Left renal cortex interstitium (tissue), 4 donors: ENCODE measurements at places on chromosomes 6 and 20. TPM values are rescaled to one million over a fixed set of nuclear protein-coding genes. Genes with fewer than 3 reads are reported as not detected.

GRCh38 chr20:51216850-51217249, 193.9 kb upstream of the KCNG1 start:
- no peak for DNase-seq

GRCh38 chr6:124283486-124283885, 479.8 kb downstream of the NKAIN2 start:
- no peak for DNase-seq

- no peak for DNase-seq
Observed at GRCh38 chr6:134427721-134428120, 109.8 kb upstream of the SGK1 start.

- peak; percentile 20 for DNase-seq
Observed at GRCh38 chr20:35091816-35092523, 637 bp downstream of the TRPC4AP start.

- DNase-seq, result peak; percentile 36
Observed at GRCh38 chr6:47631269-47631772, 67.1 kb upstream of the ADGRF4 start.

DNA sequence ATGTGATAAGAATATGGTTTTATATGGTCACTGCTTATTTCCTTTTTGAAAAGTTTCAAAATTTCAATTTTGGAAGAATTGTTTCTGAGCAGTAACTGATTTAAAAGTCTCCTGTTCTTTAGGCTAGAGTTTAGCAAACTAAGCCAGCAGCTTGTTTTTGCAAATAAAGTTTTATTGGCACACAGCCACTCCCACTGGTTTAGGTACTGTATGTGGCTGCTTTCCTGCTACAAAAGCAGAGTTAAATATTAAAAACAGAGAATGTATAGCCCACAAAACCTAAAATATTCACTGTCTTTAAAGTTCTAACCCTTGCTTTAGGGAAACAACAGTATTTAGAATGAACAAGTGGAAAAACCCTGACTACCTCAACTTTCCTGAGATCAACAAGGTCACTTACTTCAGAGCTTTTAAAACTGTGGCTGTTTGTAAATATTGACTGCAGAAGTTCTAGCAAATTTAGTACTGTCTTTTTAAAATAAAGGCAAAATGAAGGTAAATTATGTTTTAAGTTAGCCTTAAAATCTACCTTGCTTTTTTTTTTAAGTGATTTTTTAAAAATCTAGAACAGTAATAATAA, 104.1 kb downstream of the B3GAT2 start:
- no peak for DNase-seq

GRCh38 chr6:12751694-12752325, 35.2 kb downstream of the PHACTR1 start:
- DNase-seq, result peak; percentile 52

DNA sequence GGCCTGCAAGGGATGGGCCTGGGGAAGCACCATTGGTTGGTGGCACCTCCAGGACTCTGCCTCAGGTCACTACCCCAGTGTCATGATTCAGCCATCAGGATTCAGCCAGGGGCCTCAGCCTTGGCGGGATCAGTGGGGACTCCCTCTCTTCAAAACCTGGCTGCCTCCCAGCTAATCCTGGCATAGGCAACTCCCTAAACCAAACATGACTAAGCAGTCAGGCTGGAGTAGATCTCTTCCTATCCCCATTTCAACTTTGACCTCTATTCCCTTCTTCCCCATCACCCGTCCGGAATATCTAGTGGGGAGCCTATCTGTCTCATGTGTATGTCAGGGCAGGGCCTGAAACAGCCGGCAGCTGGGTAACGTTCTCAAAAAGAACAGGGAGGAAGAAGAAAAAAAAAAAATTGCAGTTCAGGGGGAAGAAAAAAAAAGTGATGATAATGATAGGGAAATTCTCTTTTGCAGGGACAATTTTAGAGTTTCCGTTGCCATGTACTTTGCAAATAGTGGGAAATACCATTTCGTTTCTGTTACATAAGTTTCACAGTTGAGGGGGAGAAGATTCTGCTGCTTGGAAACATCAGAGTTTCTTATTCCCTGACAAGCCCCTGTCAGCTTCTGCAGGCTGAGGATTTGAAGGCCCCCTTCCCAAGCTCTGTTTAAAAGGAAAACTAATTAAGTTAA, 4.1 kb upstream of the PREX1 start:
- no peak for DNase-seq

HLA-DQB1 gene
- 6.8 TPM for polyA plus RNA-seq

GATA5 gene
- polyA plus RNA-seq, result 6.3 TPM

CAP2 gene
- 15.8 TPM for polyA plus RNA-seq
